ENCODE measurements at places on chromosomes 4 and X.

- DNase-seq: no peak
These were observed 531.8 kb downstream of the GLUD2 start for GRCh38 chrX:121579016-121579760.

DNA sequence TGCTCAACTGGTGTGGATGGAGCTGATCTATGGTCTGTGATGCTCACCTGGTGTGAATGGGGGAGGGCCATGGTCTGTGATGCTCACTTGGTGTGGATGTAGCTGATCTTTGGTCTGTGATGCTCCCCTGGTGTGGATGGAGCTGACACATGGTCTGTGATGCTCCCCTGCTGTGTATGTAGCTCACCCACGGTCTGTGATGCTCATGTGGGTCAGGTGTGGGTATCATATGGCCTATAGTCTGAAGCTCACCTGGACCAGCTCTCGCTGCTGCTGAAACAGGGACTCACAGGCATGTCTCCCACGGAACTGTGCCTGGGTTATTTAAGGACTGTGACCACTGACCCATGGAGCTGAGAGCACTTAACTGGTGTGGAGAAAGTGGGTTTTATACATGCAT lies 109.7 kb downstream of the CRLF2 start:
- no peak for DNase-seq

GRCh38 chrX:40471965-40472648 lies 108.7 kb upstream of the ATP6AP2 start:
- no peak for DNase-seq

DNA sequence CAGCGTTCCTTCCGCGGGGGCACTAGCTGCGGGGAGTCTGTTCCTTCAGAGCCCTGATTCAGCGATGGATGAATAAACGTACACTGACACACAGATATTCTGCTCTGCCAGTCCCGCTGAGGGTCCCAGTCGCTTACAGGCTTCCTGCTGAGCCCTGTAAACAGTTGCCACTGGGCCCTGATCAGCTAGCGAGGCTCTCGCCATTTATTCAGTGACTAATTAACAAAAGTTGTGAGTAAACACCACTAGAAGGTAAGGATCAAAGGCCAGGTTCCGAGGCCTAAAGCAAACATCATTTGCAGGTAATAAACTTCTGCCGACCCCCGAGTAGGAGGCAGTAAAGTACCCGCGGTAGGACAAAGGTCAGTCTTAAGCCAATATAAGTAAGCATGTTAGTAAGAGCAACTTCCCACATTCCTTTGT lies 442.6 kb upstream of the GALNT7 start:
- DNase-seq: no peak

- no peak for DNase-seq
These were observed 43.0 kb upstream of the NHSL2 start for GRCh38 chrX:71867680-71868079.

- no peak for DNase-seq
These were observed 438.2 kb upstream of the PCDH7 start for GRCh38 chr4:30281986-30282385.

GRCh38 chrX:51606446-51606845 lies 12.3 kb downstream of the CENPVL3 start:
- no peak for DNase-seq

GRCh38 chr4:94635177-94635576 lies 122.6 kb upstream of the BMPR1B start:
- no peak for DNase-seq

DNA sequence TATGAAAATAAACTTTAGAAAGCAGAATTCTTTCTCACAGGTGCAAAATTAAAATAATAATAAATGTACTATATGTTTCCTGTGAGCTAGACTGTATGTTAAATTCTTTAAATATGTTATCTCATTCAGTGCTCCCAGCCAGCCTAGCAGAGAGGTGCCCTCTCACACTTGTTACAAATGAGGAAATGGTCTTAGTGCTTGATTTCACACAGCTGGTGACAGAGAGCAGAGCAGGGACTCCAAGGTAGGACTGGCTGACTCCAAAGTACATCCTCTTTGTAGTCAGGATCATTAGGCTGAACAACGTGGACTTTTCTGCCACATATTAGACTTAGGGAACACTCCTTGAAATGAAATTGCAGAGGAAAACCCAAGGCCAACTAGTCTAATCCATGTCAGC lies 72.0 kb upstream of the HHIP start:
- DNase-seq: no peak

DNA sequence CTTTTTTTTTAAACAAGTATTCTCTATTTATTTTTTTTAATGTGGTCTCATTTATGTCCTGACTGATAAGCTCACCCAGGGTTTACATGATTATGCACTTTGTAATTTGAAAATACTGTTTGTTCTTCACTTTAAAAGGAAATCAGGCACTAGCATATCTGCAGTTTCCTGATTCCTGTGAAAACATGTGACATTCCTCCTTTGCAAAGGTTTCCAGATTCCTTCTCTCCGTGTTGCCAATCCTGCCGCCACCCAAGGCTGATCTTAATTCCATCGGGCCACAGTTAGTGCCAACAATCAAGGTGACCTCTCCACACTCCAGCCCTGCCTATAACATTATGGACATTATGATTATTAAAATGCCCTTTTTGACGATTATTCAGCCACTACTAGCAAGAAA lies 225.4 kb downstream of the PCDH7 start:
- DNase-seq: no peak

DNA sequence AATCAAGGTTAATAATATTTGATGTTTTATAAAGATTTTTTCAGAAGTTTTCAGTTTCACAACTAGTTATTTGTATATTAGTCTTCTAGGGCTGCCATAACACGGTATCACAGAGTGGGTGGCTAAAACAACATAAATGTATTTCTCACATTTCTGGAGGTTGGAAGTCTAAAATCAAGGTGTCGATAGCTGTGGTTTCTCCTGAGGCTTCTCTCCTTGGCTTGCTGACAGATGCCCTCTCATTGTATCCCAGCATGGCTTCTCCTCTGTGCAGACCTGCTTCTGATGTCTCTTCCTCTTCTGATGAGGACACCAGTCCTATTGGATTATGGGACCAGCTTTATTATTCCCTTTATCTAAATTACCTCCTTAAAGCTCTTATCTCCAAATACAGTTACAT lies 1456.6 kb downstream of the STIM2 start:
- DNase-seq: no peak

- DNase-seq: no peak
These were observed 1233.3 kb upstream of the PABPC4L start for GRCh38 chr4:135434936-135435335.

- DNase-seq: no peak
These were observed 182.7 kb downstream of the KCNIP4 start for GRCh38 chr4:21765810-21766407.

DNA sequence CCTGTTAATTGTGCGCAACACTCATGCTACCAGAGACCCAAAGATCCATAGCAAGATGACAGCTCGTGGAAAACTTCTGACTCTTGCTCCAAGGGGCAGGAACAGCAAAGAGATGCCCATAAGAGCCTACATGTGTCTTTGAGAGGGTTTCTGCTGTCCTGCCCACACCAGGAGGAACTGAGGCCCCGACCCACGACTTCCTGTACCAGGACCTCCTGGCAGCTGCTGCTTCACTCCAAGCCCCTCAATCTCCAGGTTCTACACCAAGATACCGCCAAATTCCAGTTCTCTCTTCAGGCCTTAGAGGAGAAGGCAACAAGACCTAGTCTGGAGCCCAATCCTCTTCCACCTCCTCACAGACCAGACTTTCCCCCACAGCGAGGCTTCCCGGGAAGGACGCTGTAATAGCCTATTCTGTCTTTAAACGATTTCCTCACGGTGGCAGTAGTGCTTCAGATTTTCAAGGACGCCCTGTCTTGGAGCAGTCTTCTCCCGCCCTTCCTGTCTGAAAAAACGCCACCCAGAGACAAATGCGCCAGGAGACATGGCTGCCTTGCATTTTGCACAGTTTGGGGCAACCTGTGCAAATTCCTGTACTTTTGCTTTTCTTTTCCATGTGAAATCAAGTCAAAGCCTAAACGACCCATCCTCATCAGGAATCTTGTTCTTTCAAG lies 230.2 kb upstream of the STK26 start:
- DNase-seq: no peak

DNA sequence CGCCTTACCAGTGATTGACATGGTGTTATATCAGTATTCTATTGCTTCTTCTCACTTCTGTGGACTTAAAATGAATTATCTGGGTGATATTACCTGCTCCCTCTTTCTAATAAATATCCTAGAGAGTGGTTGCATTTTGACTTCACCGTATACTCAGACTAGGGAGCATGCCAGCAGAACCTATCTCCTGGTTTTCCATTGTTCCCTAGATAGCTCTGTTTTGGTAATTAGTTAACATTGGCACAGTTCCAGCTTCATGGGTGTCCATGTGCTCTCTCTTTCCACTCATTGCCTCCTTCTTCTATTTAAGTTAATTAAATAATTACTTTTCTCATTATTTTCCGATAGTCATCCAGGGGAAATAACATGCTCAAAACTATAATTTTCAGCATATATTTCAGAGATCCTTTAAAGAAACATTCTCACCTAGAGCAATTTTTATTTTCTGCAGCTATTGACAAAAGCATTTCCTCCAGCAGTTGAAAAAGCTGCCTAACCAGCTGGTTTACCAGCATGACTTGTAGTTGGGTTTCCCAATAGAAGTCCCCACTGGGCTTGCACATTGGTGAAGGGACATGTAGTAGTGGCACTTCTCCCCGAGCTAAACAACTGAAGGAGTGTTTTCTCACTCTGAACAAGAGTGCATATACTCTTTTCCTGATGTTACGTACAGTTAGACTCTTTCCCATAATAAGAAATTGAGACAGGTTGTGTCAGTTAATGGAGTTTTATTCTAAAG lies 27.9 kb upstream of the PAPSS1 start:
- no peak for DNase-seq

- DNase-seq: no peak
These were observed 328.7 kb upstream of the ZFP42 start for GRCh38 chr4:187666697-187667494.

DNA sequence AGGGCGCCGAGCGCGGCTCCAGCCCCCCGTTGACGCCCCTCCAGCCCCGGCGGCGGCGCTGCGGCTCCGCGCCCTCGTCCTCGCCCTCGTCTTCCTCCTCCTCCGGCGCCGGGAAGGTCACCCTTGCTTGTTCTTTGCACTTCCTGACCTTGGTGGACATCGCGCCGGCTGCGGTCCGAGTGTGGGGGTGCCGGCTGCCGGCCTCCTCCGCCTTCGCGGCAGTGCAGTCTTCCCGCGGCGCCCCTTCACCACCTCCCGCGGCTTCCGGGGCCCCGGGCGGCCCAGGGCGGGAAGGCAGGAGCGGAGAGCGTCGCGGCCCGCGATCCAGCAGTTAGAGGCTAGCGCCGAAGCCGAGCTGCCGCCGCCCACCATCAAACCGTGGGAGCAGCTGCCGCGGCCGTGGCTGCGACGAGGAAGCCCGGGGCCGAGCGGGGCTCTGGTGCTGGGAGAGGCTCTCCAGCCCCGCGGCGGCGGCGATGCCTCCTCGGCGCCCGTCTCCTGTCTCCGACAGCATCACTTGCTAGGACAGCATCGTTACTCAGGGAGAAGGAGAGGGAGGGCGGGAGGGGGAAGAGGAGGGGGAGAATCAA lies at the start of gene TRPC3:
TRPC3 (minus strand) TSS at position 540 of the 590 bp plus-strand sequence; CDS start at position 160, 380 bp downstream.
- peak; percentile 18 for DNase-seq

GRCh38 chrX:136310411-136310810 lies 9.6 kb downstream of the ADGRG4 start:
- DNase-seq: no peak

DNA sequence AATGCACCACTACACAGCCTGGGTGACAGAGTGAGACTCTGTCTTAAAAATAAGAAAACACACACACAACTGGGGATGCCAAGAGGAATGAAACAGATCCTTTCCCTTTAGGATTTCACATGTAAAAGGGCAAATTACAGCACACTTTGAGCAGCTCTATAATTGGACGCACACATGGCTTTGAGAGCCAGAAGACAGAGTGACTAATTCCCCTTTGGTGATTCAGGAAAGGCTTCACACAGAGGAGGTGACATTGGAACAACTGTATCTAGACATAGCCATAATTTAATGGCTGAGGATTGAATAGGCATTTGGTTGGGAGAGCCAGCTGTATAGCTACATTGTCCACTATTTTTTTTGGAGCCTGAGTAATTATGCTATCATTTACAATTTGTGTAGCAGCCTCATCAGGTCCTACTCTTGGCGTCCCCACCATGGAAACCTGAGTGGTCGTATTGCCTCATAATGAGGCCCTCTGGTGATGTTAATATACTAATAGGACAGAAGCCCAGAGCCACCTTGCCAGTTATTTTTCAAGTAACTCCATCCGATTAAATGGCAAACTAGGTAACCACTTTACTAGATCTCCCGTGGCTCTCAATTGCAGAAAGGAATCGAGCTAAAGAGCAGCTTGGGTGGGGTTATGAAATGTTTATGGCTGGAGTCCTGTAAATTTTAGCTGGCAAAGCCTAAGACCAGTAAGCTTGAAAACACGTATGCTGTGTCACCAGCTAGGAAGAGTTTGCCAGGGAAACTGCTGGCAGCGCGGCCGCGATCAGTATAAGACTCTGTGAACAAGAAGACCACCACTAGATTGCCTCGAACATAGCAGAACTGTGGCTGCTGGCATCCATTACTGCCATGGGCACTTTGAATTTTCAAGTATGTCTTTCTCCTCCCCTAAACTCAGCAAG lies 8.5 kb upstream of the PPEF1 start:
- no peak for DNase-seq

GRCh38 chr4:82934441-82934840 lies 33.9 kb downstream of the THAP9 start:
- DNase-seq: no peak

DNA sequence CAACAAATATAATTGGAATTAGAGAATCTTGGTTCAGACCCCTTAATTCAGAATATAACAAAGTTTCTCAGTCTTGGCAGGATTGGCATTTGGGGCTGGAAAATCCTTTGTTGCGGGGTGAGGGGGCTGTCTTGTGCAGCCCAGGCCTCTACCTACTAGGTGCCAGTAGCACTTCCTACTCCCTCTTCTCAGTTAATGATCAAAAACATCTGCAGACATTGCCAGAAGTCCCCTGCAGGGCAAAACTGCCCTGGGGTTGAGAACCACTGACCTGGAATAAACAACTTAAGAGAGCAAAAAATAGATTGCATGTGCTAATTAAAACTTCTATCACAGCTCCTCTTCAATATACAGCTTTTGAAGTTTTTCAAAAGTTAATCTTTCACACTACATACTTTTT lies 36.7 kb upstream of the CXorf38 start:
- DNase-seq: no peak

DNA sequence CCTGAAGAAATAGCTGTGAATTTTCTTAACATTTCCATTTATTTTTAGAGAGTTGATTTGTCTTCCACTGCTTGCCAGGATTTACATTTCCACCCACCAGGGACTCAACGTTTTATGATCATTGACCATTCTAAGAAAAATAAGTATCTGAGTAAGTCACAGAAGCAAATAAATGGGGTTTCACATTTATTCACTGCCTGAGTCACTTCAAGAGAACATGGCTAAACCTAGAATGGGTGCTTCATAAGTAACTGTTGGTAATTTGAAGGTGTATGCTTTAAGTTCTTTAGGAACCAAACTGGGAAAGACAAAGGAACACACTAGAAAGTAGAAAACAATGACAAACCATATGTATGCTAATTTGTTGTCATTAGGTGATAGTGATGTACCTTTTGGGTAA lies 43.2 kb upstream of the GRIA3 start:
- DNase-seq: no peak

All from activated gamma-delta T cell (primary cell).